ENCODE measurements at places on chromosomes 16 and 17.

DNA sequence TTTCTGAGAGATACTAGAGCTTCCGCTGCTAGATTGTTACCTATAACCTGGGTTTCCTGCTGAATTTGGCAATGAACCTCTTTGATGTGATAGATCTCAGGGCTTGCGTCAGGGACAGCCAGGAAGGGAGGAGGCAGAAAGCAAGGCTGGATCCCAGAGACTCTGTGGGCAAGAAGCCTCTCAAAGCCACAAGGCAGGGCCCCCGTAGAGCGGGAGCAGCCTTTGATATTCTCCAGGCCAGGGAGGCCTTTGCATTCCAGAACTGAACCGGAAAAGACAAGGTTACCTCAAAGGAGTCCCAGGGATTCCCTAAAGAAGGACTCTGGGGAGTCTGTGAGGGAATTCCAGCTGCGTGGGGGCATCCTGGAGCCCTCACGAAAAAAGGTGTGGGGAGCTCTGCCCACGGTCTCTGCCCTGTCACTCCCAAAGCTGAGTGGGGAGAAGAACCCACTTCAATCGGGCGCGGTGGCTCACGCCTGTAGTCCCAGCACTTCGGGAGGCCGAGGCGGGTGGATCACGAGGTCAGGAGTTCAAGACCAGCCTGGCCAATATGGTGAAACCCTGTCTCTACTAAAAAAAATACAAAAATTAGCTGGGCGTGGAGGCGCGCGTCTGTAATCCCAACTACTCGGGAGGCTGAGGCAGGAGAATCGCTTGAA, 14.3 kb upstream of the SCIMP start:
- no peak for ATAC-seq

GRCh38 chr16:13945744-13946485, 26.0 kb downstream of the ERCC4 start:
- ATAC-seq = no peak

- ATAC-seq = peak; percentile 18
Observed at GRCh38 chr16:78957317-78958100, 643.0 kb downstream of the MAF start.

DNA sequence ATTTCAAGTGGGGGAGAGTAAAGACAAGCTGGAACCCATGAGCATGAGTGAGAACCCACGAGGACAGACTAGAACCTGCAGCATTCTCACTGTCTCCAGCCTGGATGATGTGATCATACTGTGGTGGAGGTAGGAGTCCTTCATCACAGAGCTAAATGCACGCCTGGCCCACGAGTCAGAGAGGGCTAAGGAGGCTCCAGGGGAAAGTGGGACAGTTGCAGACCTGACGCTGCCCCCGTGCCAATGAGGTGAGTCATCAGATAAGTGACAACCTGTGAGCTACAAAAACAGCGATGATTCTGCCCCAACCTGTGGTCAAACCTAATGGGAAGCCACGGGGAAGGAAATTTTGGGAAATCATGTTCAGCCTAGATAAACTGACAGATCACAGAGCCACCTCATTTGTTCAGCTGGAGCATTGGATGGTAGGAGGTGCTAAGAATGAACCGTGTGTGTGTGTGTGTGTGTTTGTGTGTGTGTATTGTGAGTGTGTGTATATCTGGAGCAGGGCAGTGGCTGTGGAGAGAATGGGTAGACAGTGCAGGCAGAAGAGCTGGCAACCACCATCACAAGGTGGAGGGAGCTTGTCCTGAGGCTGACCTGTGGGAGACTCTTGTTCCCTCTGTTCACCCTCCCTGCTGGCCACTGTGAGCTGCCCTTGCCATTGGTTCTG, 131.8 kb downstream of the UTP18 start:
- no peak for ATAC-seq

DNA sequence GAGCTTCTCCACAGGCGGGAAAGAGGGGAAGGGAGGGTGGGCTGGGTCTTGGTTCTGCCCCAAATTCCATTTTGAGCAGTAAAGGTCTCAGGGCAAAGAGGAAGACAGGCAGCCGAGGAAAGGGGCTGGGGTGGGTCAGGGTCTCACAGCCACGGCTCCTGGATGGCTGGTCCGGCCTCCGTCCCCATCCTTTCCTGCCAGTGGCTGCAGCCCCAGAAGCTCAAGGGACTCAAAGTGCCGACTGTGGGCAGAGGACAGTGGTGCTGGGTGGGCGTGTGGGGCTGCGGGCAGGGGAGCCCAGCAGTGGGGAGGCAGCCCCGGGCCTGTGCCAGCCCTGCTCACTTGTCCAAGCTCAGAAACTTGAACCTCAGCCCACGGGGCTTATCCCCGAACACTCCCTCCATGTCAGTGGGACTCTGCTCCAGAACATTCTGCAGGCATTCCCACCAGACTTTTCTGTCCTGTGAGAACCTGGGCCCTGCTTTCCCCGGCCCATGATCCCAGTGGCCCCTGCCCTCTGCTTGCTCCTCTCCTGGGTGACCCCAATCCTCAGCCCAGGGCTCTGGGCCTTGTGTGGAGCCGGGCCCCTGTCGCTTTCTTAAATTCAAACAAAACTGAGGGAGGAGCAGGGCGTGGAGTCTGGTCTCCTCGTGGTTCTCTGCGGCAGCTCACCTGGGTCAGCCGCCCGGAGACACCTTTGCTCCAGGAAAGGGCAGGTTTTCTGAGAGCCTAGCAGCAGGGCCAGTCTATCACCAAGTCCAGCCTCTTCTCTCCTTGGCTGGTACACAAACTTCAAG, 117.8 kb upstream of the METRNL start:
- no peak for ATAC-seq

DNA sequence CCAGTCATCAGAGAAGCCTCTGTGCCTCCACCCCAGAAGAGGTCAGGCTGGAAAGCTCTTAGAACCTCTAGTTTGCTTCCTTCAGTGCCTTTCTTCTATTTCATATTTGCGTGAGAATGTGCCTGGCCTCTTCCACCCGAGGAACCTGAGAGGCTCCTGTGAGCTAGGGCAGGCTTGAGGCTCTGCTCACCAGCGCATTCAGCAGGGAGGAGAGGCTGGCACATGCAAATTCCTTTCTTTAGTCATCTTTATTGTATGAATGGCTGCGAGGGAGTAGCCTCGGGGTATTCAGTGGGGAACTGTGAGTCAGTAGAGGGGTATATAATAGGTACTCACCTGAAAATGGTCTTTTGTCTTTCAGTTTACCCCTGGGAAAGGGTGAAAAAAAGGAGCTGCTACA, 268.3 kb downstream of the ABCC12 start:
- peak; percentile 32 for ATAC-seq

DNA sequence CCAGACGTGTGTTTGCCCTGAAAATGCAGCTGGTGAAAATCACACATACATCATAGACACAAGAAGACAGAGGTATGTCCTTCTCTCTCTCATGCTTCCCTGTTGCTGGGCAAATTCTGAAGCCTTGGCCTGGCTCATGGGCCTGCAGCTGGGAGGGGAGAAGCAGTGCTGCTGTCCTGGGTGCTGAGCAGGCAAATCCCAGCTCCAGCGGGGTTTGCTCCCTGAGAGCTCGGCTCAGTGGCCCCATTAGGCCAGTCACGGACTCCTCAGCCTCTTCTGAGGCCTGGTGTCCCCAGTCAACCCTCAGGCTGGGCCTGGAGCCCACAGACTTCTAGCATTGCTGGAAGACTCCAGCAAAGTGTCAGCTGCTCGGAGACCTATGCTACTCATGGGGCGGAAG, 11.7 kb downstream of the RHBDL3 start:
- no peak for ATAC-seq

GRCh38 chr17:7043497-7044198, at the start of gene SLC16A11:
SLC16A11 (minus strand) TSS chr17:7044092; CDS start chr17:7043513, 579 bp downstream.
- peak; percentile 81 for ATAC-seq

GRCh38 chr17:8300627-8301242, 5.5 kb upstream of the SLC25A35 start:
- ATAC-seq = peak; percentile 98

DNA sequence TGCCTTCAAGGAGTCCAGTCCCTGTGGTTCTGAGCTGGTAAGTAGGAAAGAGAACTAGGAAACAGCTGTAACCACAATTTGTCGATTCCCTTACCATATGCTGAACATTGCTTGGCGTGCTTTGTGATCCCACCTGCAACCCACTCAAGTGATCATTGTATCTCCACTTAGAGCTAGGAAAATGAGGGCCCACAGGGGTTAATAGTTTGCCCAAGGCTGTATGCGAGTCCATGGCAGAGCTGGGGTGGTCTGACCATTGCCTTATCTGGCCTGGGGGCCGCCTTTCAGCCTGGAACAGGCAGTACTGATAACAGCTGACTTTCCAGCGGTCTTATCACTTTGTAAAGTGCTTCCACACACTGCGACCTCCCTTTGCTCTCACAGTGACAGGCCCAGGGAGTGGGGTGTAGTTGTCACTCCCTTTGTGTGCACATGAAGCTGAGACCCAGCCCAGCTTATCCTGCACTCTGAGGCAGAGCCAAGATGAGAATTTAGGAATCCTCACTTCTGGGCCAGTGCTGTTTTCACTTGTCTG, 9.8 kb downstream of the MYL4 start:
- ATAC-seq = no peak

DNA sequence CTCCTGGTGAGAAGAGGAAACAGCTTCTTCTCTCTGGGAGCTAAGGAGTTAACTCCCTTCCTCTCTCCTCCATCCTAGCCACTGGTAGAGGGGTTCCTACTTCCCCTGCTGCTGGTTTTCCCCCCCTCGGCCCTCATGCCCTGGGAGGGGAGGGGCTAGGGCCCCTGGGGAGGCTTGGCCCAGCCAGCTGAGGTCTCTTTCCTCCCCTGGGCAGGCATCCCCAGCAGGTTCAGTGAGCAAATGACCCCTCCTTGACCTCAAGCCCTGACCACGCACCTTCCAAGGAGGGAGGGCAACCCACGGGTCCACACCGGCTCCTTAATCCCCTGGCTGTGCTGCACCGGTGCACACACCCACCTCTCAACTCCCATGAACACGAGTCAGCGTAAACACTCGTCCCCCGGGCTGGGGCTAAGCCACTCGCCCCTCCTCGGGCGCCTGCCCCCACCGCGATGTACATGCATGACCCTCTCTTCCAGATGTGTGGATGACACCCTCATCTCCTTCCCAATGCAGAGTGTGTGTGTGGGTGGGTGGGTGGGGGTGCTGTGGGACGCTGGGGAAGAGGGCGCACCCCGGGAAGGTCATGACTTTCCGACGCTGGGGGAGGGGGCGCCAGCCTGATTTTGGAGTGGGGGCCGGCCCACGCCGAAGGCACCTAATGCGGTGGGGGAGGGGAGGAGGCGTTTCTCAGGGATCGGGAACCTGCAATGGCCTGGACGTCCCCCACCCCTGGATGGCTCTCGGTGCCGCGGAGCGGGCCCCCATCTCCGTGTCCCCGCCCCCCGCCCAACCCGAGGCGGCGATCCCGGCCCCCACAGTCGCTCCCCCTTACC, 33.7 kb downstream of the SRCIN1 start:
- peak; percentile 14 for ATAC-seq

GRCh38 chr16:53872248-53873221, 168.6 kb downstream of the FTO start:
- no peak for ATAC-seq

- no peak for ATAC-seq
Observed at GRCh38 chr16:80664226-80664625, 123.4 kb downstream of the DYNLRB2 start.

DNA sequence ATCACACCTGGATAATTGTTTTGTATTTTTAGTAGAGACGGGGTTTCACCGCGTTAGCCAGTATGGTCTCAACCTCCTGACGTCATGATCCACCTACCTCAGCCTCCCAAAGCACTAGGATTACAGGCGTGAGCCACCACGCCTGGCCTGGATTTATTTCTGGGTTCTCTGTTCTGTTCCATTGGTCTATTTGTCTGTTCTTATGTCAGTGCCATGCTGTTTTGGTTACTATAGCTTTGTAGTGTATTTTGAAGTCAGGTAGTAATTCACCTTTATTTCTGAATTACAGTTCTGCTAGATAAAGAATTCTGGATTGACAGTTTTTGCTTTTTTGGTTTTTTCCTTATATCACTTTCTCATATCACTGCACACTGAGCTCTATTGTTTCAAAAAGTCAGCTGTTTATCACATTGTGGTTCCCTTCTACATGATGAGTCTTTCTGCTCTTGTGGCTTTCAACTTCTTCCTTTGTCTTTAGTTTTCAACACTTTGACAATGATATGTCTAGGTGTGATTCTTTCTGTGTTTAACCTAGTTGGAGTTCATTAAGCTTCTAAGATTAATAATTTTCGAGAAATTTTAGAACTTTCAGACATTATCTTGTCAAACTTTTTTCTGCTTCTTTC, 98.2 kb downstream of the CA4 start:
- ATAC-seq = no peak

- ATAC-seq = no peak
Observed at GRCh38 chr16:19705843-19706242, 12.2 kb downstream of the KNOP1 start.

DNA sequence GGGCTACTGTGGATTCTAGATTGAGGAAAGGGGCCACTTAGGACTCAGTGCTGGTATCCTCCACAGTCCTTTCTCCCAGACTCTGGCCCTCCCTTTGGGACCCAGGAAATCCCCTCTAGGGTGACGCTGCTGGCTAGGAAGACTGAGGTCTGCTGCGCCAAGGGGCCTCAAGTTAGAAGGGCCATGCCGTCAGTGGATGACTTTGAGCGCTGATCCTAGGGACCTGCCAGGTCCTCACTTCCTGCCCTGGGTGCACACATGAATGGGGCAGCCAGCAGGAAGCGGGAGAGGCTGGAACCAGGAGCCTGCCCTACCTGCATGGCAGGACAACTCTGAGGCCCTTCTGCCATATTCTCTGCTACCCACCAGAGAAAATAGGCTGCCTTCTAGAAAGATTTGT, 145.0 kb downstream of the RAB11FIP4 start:
- ATAC-seq = no peak

DNA sequence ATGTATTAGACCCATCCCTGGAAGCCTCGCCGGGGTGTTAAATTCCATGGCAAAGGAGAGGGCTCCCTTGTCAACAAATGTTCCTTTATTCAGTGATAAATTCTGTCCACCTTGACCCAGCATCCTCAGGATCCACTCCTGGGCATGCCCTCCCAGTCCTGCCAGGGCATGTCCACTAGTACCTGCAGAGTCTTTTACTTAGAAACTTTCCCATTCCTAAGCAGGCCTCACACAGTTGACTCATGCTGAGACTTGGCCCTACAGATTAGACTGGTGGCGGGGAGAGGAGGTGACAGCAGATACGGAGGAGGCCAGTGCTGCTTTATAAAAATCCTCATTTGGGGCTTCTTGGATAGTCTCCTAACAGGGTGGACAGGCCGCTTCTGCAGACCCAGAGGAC, 88.8 kb downstream of the CYLD start:
- ATAC-seq = no peak

GRCh38 chr17:8013731-8014557, 11.5 kb downstream of the GUCY2D start:
- ATAC-seq = no peak

GRCh38 chr16:90020838-90021382, 1.7 kb upstream of the DBNDD1 start:
- peak; percentile 15 for ATAC-seq

All from motor neuron (in vitro differentiated cells).